ENCODE measurements at places on chromosomes 7 and 10.

DNA sequence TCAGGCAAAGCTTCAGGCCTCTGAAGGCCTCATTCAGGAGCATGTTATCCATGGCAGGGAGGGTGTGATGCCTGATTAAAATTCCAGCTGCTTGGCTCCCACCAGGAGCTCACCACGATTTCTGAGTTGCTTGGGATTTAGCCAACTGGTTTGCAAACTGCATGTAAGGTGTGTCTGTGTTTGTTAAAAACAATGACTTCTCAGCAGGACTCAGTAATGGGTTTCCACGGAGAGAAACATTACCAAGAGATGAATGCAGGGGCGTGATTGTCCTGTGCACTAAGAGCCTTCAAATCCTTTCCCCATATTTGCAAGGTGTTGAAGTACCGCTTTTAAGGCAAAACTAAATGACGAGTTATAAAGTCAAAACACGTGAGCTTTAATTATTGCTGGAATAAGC is 88.8 kb upstream of the BTBD16 start:
- DNase-seq: no peak

- DNase-seq: no peak
Measured at GRCh38 chr10:3807928-3808496, 23.0 kb upstream of the KLF6 start.

- DNase-seq: peak; percentile 29
Measured at GRCh38 chr10:69061305-69062161, 26.4 kb upstream of the SRGN start.

GRCh38 chr10:26863351-26864076 is 2.8 kb upstream of the ABI1 start:
- DNase-seq: no peak

DNA sequence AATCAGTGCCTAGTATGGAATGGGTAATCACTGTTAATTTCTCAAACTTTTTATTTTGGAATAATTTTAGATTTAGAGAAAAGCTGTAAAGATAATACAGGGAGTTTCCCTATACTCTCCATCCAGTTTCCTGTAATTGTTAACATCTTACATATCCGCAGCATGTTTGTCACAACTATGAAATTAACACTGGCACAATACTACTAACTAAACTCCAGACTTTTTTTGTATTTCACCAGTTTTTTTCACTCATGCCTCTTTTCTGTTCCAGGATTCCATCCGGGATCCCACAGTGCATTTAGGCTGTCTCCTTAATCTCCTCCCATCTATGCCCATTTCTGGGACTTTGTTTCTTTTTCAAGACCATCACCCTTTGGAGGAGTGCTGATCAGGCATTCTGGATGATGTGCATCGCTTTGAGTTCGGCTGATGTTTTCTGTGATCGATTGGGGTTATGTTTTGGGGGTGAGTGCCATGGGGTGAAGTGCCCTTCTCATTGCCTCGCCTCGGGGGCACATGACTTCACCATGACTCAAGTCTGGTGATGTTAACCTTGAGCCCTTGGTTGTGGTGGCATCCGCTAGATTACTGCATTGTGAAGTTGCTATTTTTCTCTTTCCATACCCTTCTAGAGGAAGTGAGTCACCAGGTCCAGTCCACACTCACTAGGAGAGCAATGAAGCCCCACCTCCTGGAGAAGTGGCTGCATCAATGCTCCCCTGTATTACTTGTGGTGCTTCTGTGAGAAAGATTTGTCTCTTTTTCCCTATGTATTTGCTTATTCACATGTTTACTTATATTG is 43.9 kb upstream of the GRB10 start:
- DNase-seq: no peak

DNA sequence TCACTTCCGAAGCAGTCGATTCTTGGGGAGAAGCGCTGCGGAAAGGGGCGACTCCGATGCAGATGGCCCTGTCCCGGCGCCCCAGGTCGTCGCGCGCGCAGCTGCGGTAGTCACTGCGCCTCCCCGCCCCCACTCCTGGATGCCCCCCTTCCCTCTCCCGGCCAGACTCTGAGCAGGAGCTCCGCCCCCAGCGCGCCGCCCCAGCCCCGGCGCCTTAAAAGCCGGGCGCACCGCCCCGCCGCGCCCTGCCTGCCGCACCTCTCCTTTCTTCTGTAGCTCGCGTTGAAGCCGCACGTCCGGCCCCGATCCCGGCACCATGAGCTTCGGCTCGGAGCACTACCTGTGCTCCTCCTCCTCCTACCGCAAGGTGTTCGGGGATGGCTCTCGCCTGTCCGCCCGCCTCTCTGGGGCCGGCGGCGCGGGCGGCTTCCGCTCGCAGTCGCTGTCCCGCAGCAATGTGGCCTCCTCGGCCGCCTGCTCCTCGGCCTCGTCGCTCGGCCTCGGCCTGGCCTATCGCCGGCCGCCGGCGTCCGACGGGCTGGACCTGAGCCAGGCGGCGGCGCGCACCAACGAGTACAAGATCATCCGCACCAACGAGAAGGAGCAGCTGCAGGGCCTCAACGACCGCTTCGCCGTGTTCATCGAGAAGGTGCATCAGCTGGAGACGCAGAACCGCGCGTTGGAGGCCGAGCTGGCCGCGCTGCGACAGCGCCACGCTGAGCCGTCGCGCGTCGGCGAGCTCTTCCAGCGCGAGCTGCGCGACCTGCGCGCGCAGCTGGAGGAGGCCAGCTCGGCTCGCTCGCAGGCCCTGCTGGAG is at the start of gene INA:
Gene INA, plus strand, starts transcription at position 243 of the 817 bp plus-strand sequence. Its CDS starts 74 bp downstream, at position 317.
- DNase-seq: no peak

- no peak for DNase-seq
Measured at GRCh38 chr7:80724249-80724871, 85.9 kb downstream of the CD36 start.

GRCh38 chr7:4768597-4769569 is 6.5 kb upstream of the AP5Z1 start:
- no peak for DNase-seq
